ENCODE measurements at places on chromosomes 2 and 18.

DNA sequence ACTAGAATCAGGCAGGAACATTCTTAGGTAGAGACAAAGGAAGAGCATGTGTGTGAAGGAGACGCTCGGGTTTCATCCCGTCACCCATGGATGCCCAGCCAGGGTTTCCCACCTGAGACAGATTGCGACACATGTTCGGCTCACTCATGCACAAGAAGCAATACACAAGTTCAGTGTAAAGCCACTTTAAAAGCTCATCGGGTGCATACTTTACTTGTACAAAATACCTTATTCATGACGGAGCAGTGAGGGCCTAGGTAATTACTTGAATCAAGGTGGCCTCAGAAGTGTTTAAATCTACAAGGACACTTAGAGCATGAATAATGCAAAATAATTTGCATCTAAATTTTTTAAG lies 42.0 kb downstream of the ZEB2 start:
- no peak for DNase-seq

DNA sequence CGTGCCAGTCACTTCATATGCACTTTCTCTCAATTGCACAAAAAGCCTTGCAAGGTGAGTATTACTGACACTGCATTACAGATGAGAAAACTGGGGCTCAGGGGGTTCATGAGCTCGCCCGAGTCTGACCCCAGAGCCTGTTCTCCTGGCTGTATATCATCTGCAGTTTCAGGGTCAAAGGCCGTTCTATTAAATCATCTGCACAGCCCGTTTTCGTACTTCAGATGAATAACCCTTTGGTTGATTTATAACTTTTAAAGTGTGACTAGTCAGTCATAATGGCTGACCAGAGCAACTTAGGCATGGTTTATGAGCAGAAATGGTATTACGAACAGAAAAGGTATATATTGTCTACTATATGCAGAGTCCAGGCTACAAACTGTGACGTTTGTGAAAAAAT lies 35.3 kb upstream of the NPAS2 start:
- no peak for DNase-seq

DNA sequence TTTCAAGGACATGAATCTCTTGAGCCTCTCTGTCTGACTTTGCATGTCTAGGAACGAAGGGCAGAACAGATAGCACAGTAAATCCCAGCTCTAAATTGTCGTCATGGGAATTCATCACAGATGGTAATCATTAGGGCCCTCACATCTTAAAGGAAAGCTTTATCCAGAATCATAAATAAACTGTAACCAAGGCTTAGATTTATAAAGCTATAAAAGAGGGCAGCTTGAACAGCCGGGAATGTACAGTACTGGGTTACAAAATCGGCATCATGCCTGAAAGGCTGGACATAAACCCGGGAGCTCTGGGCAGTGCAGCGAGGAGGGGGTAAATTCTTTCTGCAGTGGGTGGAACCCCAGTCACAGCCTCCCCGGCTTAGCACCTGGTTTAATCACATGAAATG lies 144.4 kb downstream of the GFPT1 start:
- no peak for DNase-seq

GRCh38 chr2:163505281-163505680 lies 230.5 kb downstream of the FIGN start:
- no peak for DNase-seq

- no peak for DNase-seq
Observed at GRCh38 chr2:182049372-182050148, 63.9 kb downstream of the PPP1R1C start.

GRCh38 chr2:10497797-10498251 lies 49.7 kb upstream of the ODC1 start:
- DNase-seq, result peak; percentile 54

DNA sequence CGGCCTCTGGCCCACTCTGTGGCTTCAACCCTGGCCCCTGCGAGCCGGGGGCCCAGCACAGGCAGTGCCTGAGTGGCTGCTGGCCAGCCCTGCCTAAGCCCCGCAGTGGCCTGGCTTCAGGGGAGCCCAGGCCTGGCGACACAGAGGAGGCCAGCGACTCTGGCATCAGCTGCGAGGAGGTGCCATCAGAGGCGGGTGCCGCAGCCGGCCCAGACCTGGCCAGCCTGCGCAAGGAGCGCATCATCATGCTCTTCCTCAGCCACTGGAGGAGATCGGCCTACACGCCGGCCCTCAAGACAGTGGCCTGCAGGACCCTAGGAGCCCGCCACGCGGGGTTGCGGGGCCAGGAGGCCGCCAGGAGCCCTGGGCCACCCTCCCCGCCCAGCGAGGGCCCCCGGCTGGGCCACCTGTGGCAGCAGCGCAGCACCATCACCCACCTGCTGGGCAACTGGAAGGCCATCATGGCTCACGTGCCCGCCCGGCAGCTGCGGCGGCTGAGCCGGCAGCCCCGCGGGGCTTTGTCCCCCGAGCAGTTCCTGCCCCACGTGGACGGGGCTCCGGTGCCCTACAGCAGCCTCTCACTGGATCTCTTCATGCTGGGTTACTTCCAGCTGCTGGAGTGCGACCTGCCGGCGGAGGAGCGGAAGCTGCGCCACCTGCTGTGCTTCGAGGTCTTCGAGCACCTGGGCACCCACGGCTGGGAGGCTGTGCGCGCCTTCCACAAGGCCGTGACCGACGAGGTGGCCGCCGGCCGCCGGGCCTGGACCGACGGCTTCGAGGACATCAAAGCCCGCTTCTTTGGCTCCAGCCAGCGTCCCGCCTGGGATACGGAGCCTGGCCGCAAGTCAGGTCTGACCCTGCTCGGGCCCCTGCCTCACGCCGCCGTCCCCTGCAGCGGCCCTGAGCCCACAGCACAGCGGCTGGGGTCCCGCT lies 7.5 kb upstream of the KLHL30 start:
- DNase-seq, result no peak

DNA sequence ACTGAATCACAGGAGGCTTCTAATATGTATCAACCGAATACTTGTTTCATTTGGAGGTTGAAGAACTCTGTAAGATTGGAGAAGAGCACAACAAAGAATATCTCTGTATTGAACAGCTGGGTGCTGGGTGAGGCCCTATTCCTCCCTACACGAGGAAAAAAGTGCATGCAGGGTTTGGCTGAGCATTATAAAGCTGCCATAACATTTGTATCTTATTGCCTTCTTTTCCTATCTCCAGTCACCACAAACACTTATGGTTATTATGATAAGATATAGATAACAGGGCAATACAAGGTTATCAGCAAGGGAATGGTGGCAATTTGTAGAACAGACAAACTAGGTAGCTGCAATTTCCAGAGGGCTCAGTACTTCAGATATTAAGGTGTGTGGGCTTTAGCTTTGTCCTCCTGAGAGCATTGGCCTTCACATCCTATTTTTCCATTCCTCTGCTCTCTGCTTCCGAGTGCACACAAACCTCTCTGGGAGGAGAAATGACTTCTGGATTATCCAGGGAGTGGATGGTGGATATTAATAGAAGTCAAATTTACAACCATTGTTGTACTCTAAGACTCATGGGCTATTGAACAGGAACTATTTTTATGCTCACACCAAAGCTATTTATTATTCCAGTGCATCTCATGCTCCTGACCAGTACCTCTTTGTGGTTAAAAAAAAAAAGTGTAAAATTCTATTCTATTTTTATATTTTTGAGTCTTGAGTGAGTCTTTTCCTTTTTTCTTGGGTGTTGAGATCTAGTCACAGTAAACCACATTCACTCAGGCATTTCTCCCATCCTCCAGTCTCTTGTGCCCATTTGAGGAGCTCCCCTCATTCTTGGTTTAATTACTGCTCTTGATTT lies 248.4 kb downstream of the ETAA1 start:
- no peak for DNase-seq

- DNase-seq, result no peak
Observed at GRCh38 chr2:111945444-111946293, 47.3 kb downstream of the MERTK start.

GRCh38 chr2:226794751-226795171 lies 4.9 kb downstream of the IRS1 start:
- no peak for DNase-seq

DNA sequence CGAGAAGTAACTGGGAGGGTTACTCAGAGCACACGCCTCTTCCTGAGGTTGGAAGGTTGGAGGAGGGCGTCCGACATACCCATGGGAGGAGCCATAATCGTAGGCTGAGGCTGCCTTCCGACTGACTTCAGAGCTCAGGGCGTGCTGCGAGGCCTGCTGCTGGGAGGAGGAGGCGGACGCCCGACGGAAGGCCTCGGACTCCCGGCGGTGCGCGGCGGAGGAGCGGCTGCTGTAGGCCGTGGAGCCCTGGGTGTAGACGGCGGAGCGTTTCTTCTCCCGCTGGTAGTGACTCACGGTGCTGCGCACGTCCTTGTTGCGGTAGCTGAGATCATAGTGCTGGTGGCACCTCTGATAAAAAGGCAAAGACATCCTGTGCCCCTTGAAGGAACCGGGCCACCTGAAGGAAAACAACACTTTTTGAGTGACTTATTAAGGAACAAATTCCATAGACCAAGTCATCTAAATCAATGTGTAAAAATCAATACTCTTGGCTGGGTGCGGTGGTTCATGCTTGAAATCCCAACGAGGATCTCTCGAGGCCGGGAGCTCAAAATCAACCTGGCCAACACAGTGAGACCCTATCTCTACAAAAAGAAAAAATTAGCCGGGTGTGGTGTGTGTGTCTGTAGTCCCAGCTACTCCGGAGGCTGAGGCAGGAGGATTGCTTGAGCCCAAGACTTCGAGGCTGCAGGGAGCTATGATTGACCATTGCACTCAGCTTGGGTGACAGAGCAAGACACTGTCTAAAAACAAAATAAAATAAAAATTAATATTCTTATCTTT lies 4.7 kb downstream of the MYOM1 start:
- no peak for DNase-seq

DNA sequence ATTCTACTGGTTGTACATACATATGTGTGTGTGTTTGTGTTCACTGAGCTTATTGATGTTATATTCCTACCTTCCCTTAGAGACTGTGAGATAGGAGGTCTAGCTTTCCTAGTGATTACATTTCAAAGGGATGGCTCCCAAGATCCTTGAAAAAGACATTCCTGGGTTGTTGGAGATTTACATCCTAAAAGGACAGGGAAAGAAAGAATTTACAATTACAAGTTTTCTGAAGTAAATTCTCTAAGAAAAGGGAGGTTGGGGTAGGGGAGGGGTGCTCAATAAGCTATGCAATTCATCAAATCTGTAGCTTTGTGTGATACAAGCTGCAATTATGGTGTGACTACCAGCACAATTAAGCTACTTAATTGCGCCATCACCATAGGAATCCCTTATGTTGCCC lies 284.3 kb downstream of the NUP35 start:
- DNase-seq, result no peak

- DNase-seq, result no peak
Observed at GRCh38 chr2:188478724-188479123, 187.1 kb downstream of the GULP1 start.

- no peak for DNase-seq
Observed at GRCh38 chr2:225309516-225309915, 90.0 kb upstream of the NYAP2 start.

DNA sequence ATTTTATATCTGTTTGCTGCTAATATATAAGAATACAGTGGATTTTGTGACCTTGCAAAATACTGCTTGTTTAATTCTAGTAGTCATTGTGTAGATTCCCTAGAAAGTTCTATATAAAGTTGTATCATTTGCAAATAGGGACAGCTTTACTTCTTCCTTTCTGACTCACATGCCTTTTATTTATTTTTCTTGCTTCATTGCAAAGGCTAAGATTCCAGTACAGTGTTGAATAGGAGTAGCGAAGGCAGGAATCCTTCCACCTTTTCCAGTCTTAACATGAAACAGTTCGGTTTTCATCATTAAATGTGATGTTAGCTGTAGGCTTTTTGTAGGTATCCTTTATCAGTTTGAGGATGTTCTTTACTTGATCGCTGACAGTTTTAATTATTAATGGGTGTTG lies 58.1 kb downstream of the DGKD start:
- DNase-seq, result no peak

GRCh38 chr2:234071664-234072063 lies 21.2 kb downstream of the SPP2 start:
- peak; percentile 24 for DNase-seq

- DNase-seq, result no peak
Observed at GRCh38 chr2:28172114-28172898, 220.4 kb upstream of the FOSL2 start.

GRCh38 chr18:43893001-43893637 lies 615.8 kb upstream of the SYT4 start:
- DNase-seq, result no peak

DNA sequence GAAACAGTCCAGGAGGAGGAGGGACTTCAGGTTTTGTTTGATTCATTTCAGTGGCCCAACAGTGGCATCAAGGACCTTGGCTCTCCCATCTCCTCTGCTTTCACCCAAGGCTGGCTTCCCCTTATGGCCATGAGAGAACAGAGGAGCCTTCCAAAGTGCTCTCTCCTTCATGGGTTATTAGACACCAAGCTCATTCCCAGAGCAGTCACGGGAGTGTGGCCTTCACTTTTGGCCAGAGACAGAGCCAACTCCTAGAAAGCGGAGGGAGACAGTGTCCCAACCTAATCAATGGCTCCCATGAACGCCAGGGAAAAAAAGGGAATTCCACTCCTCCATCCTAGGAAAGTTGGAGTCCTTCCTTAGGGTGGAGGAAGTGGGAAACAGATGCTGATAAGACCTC lies 871 bp upstream of the DUSP28 start:
- DNase-seq, result no peak

- DNase-seq, result no peak
Observed at GRCh38 chr2:148666555-148666954, 22.0 kb downstream of the EPC2 start.

DNA sequence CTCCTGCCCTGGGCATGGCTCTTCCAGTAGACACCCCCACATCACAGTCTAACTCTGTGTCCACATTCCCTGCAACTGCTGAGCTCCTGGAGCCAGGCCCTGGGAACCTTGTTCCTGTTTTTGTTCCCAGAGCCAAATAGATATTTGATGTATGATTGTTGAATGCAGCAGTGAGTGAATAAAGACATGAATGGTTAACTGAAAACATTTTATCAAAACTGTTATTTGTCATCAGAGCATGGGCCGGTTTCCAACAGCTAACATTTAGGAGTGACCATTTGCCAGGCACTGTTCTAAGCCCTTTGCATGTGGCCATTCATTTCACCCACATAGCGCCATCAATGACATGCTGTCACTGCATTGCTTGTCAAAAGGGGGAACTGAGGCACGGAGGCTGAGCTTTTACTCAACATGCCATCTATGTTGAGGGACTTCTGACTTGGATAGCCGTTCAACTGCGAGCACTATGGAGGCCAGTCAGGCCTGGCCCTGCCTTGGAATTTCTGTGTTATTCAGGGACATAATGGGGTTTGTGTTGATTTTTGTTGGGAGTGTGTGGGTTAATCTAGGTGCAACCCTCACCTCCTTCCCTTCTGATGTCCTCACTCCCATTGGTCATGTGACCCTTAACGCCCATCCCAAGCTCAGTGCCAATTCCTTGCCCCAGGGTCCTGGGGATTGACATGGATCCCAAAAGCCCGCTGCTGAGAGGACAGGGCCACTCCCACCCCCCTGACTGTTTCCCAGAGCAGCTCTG lies 12.6 kb downstream of the IL1R1 start:
- DNase-seq, result no peak

DNA sequence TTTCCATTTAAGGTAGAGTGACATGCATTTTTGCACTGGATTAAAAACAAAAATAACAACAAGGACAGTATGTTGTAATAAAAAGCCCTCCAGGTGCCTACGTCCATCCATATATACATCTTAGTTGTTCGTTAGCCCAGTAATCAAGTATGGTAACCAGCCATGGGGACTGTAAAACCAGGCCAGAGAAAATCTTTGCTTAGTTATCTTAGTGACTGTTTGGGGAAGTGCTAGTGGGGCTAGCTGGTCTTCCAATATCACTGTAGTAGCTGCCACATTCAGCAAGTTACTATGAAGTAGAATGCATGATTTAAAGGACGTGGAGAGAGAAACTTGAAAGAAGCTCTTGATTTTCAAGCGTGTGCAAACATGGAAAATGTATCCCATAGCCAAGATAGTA lies 95.9 kb upstream of the STON1 start:
- DNase-seq, result no peak
